NCI-H2081 treated with DMSO at 0.1 percent for 48 hours (cell line): ENCODE measurements at places on chromosomes 16 and 17.

GRCh38 chr16:85690469-85691064, 1.8 kb upstream of the GINS2 start:
- no peak for DNase-seq

- DNase-seq, result no peak
Measured at GRCh38 chr16:24075931-24076716, 180.0 kb upstream of the CACNG3 start.

- no peak for DNase-seq
Measured at GRCh38 chr16:30998852-30999761, 11.3 kb downstream of the STX1B start.

DNA sequence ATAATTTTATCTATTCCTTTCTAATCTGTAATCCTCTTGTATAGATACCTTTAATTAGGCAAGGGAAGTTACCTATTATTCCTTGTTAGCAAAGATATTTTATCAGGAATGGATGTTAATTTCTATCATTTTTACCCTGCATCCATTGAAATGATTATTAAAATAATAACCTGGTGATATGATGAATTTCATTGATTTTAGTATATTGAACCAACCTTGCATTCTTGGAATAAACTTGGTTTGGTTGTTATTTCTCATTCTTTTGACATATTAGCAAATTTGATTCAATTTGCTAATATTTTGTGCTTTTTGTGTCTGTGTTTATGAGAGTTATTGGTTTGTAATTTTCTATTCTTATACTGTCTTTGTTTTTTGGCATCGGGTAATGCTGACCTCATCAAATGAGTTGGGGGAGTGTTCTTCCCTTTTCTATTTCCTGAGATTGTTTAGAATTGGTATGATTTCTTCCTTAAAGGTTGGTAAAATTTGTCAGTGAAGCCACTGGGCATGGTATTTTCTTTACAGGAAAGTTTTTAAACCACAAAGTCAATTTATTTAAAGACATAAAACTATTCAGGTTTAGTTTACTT, 250.4 kb upstream of the PMFBP1 start:
- DNase-seq, result no peak

DNA sequence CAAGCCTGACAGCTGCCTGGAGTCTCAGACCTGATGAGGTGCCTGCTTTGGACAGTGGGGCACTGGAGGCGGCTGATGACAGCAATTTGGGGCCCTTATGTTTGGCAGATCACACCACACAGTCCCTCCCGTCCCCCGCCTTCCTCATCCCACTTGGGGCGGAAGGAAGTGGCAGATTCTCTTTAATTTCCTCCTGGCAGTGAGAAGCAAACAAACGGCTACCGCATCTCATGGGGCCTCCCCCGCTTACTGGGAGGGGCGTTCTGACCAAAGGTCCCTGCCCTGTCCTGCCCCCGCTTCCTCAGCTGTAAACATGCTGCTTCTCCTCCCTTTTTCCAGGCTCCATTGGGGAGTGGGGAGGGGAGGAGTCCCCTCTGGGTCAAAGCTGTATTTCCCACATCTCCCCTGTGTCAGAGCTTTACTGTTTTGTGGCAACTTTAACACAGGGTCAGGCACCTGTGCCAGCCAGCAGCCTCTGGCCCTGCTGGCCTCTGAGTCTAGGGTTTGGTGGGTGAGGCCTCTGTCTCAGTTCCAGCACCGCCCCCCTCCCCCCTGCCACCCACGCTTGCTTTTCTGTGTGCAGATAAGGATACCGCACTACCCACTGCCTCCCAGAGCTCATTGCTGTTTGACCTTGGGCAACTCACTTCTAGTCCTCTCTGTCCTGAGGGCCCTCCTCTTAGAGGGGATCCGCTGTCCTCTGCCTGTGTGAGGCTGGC, 5.4 kb upstream of the NFATC3 start:
- no peak for DNase-seq

DNA sequence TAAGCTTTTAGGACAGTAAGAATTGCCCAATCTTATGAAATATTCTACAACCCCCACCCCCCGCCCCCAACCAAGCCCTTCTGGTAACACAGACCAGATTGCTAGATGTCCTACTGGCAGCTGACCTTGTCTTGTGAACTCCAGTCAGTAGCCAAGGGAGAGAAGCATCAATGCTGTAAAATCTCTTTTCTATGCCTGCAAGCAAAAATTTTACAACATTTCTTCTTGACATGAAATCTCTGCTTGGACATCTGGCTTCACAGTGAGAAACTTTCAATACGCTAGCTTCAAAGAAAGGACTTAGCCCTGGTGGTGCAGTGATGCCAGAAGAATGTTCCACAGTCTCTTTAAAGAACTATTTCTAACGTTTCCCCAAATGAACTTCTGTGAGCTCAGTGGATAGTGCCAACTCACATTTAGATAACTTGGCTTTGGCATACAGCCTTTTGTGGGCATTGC, 169.3 kb upstream of the AXIN2 start:
- no peak for DNase-seq

DNA sequence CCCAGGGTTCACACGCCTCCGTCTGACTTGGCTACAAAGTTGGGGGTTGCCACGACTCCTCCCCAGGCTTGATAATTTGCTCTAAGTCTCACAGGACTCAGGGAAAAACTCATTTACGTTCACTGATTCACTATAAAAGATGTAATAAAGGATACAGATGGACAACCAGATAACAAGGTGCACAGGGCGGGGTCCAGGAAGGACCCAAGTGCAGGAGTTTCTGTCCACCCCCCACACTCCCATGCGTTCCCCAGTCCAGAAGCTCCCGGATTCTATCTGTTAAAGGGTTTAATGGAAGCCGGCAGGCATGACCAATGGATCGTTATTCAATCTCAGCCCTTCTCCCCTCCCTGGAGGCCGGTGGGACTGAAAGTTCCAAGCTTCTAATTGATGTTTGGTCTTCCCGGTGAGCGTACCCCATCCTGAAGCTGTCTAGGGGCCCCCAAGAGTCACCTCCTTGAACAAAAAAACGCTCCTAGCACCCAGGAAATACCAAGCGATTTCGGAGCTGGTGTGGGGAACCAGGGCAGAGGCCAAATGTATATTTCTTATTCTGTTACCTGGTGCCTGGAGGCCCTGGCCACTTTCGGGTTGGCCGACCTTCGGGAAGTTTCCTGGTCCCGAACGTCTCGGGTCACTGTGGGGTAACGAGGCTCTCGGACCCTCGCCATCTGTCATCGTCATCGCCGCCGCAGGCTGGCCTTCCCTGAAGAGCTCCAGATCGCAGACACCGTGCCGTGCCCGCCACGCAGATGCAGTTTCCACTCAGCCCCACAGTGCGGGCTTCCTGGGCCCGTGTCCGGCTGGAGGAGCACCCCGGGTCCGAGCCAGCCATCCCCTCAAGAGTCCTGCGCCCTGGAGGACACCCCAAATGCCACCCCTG, 13.5 kb upstream of the METRNL start:
- no peak for DNase-seq

DNA sequence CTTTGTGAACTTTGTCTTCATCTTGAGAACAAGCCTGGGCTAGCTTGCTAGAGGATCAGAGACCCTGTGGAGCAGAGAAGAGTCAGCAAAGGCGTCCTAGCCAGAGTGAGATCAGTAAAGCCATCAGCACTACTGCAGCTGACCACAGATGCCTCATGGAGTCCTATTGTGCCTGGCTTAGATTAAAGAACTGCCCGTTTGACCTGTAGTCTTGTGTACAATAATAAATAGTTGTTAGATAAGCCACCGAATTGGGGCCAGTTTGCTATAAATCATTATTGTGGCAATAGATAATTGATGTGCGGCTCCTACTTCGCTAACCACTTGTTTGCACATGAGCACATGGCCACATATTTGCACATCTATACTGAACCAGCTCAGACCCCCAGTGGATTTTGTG, 103.0 kb downstream of the CYLD start:
- DNase-seq, result no peak

DNA sequence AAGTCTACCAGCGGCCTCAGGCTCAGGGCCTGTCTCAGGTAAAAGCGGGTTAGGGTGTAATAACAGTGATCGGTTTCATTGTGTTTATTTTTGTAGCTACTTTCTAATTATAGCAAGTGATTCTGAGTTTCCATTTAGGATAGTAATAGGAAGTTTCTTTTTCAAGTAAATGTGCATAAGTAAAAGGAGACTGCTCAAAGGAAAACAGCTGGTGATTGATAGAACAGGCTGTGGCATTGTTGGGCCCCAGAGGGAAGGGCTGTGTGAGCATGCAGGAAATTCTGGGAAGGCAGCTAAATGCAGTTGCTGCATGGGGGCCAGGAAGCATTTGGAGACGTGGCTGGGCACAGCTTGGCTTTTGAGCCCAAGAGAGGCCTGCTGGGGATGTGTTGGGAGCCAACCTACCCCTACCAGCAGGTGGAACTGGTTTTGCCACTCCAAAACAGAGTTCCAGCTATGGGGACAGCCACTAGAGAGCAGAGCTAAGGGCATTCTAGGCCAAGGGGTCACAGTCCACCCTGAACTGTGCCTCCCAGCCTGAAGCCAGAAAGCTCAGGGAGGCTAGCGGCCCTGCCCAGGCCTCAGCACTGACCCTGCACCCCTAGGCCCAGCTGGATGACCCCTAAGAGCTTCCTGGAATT, 12.6 kb downstream of the SNX20 start:
- no peak for DNase-seq

- DNase-seq, result no peak
Measured at GRCh38 chr16:20321671-20322070, 5.6 kb downstream of the GP2 start.

DNA sequence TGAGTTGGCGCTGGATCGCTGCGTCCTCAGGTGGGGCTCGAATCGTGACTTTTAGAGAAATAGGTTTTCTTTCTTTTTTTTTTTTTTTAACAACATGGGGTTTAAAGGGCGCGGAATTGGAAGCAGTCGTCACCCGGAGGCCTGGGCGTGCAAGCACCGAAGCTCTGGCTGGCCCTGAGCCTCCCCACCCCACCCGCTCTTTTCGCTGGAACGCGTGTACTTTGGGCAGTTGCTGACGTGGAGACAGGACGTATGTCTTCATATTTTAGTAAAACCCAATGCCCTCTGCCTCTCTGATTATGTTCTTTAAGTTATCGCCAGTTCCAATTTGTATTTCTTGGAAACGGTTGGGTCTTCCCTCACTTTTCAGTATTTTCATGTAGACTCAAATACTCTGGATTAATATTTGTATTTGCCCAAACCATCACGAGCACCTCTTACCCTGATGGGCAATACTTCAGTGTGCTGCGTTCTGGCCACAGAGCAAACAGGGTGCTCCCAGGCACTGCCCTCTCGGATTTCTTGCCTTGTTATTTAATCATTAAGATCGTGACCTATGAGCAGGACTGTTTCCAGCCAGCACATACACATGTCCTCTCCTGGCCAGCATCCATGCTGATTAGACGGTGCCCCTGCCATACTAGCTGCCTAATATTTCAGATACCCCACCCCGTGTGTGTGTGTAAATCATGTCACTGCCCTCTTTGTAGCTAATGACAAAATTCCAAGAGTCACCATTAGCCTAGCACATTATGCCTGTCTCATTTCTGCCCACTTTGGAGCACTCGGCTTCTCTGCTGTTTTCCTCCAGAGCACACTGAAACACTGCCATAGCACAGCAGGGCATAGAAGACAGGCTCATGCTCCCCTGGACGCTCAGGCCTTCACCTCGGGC, 805 bp upstream of the C16orf95 start:
- no peak for DNase-seq

DNA sequence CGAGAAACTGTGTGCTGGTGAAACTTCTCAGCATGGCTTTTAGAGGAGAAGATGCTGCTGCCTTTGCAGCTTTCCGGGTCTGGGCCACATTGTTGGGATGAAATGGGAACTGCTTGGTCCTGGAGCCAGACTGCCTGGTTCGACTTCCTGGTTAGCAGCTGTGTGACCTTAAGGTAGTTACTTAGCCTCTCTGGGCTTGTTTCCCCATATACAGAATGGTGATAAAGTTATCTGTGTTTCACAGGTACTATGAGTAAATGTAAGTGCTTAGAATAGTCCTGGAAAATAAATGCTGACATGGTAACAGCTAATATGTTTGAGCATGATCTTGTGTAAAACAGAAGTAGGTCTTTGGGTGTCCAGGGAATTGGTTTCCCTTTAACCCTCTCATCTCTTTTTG, 26.3 kb downstream of the AKAP1 start:
- DNase-seq, result no peak

GRCh38 chr16:86748652-86749051, 170.3 kb downstream of the FOXL1 start:
- DNase-seq, result no peak

DNA sequence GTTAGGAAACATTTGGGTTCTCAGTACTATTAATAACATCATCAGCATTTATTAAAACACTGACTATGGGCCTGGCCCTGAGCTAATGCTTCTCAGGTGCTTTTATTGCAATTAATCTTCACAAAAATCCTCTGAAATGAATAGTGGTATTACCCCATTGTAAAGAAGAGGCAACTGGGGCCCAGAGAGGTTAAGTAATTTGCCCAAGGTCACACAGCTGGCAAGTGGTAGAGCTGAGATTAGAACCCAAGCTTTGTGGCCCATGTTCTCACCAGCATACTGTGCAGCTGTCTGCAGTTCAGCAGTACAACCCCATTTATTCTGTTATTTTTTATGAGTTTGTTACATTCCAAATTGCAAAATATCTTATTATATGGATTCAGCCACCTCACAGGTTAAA, 82.3 kb downstream of the TBC1D16 start:
- DNase-seq, result no peak

DNA sequence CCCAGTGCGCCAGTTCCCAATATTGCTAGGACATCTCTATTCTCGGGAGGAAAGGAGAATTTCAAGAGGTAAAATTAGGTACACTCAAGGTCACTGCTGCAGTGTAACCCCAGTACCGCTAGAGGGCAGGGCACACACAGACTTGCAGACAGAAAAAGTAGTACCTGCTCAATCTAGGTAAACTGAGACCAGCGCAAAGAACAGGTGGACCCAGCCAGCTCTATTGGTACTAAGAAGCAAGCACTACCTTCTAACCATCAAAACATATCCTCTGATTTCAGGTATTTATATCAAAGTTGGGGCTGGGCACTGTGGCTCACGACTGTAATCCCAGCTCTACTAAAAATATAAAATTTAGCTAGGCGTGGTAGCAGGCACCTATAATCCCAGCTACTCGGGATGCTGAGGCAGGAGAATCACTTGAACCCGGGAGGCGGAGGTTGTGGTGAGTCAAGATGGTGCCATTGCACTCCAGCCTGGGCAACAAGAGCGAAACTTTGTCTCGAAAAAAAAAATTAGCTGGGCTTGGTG, 3.6 kb upstream of the WDR81 start:
- no peak for DNase-seq
